ENCODE measurements at places on chromosomes 12 and 14.

- no peak for DNase-seq
Observed at GRCh38 chr12:110227138-110227537, 53.9 kb upstream of the ATP2A2 start.

DNA sequence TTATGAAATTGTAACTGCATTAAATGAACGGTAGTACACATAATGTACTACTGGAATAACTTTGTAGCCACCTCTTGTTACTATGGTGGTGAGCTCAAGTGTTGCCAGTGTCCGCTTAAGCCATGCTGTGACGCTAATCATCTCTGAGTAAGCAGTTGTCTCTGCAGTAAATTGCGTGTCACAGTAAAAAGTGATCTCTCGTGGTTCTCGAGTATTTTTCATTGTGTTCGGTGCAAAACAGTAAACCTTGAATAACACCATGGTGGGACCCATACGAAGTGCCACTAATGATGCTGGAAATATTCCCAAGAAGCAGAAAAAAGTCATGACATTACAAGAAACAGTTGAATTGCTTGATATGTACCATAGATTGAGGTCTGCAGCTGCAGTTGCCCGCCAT lies 524.8 kb downstream of the SOX5 start:
- no peak for DNase-seq

- DNase-seq: no peak
Observed at GRCh38 chr12:124437617-124438436, 129.6 kb downstream of the NCOR2 start.

- no peak for DNase-seq
Observed at GRCh38 chr14:67510121-67510520, 21.6 kb upstream of the TMEM229B start.

DNA sequence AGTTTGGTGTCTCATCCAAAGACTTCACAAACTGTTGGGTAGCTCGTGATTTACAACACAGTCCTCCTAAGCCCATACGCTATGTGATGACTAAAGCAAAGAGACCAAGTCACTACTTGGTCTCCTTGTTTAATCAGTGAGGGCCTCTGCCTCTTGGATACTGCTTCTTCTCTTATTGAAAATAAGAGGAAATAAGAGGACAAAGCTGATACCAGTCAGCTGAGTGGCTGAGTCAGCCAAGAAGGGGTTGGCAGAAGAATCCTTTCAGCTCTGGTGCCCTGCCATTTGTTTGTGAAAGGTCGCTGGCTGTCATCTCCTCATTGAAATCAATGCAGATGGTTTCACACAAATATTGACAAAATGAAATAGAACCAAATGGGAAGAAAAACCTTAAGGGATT lies 67.5 kb upstream of the SLC35F4 start:
- DNase-seq: no peak

- DNase-seq: no peak
Observed at GRCh38 chr14:89451229-89451628, 34.2 kb upstream of the FOXN3 start.

- DNase-seq: no peak
Observed at GRCh38 chr14:44449680-44450079, 57.4 kb downstream of the FSCB start.

- no peak for DNase-seq
Observed at GRCh38 chr12:105083031-105083430, 1.2 kb downstream of the ALDH1L2 start.

All from stimulated activated CD4-positive, alpha-beta T cell treated with anti-CD3 and anti-CD28 coated beads, Interleukin-4, amount 100 ng/mL, for 1 hour (primary cell).